ENCODE measurements at places on chromosomes 4 and X.

DNA sequence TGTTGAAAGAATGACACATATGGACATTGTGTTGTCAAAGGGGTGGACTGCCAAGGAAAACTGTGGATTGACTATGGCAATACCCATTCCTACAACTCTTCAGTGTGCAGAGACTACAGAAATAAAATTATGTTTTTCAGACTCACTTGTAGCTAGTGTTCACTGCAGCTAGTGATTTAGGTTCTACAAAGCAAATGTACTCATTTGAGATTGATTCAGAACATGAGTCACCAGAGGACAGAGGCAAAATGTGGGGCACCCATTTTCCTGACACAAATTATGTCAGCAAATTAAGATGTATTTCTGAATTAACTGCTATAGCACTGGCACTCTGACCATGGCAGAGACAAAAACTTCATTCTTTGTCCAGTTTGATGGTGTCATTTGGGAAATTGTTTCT is 40.7 kb downstream of the SPCS3 start:
- DNase-seq: no peak

DNA sequence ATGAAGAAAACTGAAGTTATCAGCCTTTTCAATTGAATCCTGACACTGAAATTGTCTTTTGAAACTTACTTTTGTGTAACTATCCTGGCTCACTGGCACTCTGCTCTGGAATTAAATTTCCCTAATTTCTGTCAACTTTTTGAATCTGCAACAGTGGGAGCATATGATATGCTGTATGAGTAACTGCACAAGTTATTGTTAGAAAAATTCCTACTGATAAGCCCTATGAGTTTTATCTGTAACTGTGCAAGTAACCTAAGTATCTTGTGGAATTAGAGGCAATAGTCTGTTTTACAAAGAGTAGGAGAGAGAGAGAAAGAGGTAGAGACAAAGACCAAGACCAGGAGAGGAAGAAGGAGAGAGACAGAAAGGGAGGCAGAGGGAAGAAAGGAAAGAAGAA is 9.2 kb upstream of the HPGD start:
- DNase-seq: no peak

- no peak for DNase-seq
Measured at GRCh38 chr4:48493452-48494100, 3.5 kb downstream of the ZAR1 start.

- no peak for DNase-seq
Measured at GRCh38 chr4:92305148-92305877, 1.5 kb downstream of the GRID2 start.

GRCh38 chrX:39487166-39487968 is 610.4 kb downstream of the BCOR start:
- DNase-seq: no peak

- DNase-seq: no peak
Measured at GRCh38 chr4:153936121-153936520, 147.2 kb upstream of the SFRP2 start.

DNA sequence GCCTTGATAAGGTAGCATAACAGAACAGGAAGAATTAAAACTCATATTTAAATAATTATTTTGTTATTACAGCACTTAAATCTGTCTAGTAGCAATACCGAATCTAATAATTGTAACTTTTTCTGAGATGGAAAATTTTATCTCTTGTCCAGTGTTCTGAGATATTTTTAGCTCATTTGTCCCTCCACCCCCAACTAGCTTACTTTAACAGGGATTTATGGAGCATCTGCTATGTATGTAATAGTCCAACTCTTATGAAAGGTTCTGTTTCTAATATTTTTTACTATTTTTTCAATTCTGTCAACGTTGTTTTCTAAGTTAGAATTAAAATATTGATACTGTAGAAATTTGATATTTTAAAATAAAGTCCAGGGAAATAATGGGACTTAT is 38.2 kb upstream of the NUDT6 start:
- no peak for DNase-seq

DNA sequence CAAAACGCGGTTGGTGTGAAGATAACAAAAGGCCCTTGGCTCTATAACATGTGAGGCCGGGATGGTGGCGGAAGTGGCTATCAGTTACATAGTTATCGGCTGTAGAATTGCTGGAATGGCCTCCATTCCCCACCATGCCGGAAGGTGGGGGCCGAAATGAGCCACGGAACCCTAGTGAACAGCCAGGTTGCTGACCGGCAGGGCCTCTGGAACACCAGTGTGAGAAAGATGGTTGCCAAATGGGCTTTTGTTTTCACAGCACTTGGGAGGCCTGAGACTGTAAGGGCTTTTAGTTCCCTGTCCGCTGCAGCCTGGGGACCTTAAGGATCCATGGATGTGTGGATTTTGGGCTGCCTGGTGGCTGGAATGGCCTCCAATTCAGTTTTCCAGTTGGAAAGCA is 23.3 kb upstream of the ARX start:
- DNase-seq: no peak

Data from activated CD4-positive, alpha-beta T cell treated with anti-CD3 and anti-CD28 coated beads, Interleukin-2, amount 50 U/mL, for 24 hours (primary cell).